ENCODE measurements at places on chromosomes 2 and 18.
A peak's percentile ranks its signal among the peaks of the same experiment; 100 is the strongest.

DNA sequence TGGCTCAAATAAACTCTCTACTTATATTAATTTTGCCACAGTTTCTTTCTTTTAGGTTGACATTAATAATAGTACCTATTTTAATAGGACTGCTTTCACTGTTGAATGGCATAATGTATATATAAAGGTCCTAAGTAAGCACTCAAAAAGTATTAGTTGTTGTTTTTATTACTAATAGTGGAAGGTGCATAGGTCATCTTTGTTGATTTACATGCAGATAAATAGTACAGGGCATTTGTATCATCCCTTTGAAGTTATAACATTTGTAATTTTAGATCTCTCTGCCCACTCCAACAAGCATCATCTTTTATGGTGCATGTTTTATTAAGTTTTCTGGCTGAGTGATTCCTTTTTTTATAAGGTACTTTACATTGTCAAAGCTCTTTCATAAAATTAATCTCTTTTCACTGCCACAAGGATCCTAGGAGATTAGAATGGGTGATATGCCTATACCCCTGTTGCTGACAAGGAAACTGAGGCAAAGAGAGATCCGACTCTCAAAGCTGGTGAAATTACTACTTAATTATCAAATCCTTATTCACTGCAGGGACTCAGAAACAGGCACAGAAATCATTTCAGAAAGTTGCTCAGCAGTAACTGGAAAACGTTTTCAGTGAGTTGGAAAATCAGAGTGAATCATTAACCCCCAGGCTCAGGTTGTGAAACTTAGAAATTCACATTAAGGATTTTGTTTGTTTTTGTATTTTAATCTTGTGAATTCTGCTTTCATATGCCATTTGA, 299.6 kb downstream of the AGPS start:
- no peak for DNase-seq

DNA sequence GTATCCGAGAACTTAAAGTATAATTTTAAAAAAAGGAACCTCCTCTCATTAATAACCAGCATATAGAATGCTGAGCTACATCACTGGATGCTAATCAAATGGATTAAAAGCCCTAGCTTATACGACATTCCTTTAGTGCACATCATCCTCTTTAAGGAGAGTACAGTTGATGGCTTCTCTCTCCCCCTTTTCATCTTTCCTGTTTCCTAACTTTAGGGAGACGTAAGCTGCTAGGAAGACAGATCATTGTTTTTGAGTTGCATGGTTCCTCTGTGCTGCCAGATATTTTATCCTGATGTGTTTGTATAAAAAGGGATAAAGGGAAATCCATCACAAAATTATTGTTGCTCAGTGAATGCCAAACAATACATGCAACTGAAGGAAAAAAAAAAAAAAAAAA, 94.2 kb downstream of the SLC8A1 start:
- DNase-seq: no peak

DNA sequence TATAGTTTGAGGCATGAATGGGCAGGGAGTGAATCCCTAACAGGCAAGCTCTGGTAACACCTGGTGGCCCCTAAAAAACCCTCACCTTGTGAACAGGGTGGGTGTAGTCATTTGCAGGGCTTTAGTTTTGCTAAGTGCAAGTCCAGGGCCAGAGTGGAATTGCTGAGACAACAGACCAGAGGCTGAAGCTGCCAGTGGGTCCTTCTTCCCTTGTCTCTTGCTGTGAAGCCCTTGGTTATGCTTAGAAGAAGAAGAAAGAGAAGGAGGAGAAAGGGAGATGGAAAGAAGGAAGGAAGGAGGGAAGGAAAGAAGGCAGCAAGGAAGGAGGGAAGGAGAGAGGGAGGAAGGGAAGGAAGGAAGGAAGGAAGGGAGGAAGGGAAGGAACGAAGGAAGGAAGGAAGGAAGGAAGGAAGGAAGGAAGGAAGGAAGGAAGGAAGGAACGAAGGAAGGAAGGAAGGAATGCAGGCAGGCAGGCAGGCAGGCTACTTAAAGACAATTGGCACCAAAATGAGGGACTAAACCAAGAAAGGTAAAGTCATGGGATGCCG, 45.8 kb downstream of the SMAD7 start:
- DNase-seq: no peak

DNA sequence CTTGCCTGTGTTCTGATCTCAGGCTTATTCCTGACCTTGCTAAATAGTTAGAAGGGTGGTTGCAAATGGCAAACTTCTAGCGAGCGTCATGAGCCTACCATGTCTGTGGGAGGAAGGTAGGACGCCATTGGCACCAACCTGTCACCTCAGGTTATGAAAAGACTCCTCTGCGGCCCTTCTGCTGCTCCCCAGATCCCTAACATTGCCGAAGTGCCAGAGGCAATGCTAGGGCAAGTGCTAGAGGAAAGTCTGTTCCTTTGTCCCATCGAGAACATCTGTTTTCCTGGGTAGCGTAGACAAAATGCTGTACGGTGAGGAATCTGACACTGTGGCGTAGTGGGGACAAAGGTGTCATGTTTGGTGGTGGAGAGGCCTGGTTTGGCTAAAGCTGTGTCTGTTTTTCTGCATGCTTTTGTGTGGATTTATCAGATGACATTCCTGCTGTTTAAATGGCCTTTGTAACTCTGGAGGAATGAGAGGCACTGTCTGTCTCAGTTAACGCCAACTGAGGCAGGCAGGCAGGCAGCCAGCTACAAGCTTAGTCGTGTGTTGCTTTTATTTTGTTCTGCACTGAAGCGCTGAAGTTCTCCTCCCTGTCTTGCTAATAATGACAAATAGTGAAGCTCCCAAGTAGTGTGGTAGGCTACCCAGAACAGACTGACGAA, 94.1 kb downstream of the PRPF40A start:
- no peak for DNase-seq

GRCh38 chr2:240892356-240892755, 3.6 kb downstream of the MAB21L4 start:
- DNase-seq: no peak

GRCh38 chr2:232587512-232587911, 37.0 kb downstream of the EIF4E2 start:
- no peak for DNase-seq

DNA sequence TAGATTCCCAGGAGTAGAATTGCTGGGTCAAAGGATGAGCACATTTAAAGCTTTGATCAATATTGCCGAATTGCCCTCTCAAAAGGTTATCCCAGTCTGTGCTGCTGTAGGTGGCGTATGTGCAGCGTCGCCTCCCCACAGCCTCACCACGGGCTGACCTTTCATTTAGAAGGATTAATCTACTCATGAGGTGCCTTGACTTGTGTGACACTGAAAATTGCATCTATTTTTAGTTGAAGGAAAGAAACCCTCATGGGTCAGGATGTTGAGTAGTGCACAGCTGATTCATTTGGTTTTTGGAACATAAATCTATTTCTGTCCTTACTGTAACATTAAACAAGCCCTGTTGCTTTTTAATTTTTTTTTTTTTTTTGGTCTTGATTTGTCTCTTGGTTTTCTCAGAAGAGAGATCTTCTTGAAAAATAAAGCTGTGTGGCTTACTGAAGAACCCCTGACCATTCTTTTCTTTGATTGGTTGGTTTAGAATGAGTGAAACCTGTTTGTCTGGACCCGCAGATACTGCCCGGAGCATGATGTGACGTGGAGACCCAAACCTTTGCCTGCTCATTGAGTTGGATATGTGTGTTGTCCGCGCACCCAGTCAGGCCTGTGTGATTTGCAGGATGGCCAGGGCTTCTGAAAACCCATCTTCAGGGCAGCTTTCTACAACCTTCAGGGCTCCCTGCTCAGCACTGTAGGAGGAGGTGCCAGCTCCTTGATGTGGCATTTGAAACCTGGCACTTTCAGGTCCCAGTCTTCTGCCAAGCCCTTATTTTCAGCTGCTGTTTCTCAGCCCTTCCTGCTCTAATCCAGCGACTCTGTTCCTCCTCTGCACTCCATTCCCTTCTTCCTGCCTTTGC, 61.0 kb downstream of the LPIN1 start:
- DNase-seq: no peak

GRCh38 chr2:45311559-45311958, 299.5 kb downstream of the SRBD1 start:
- DNase-seq: no peak

DNA sequence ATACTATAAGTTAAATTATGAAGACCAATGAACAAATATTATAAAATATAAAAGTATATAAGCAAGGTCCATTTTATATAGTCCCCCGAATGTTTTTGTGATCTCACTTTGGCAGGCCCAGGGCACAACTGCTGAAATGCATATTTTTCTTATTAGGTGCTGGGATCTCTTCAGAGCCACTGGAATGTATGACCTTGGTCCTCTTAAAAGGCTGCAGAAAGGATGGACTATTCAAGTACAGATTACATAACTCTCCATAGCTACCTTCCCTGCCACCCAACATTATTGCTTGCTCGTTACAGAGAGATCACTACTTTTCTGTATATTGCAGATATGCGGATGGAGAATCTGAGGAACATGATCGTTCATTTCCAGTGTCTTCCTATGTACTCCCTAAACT, 925.6 kb upstream of the CELF4 start:
- DNase-seq: no peak

DNA sequence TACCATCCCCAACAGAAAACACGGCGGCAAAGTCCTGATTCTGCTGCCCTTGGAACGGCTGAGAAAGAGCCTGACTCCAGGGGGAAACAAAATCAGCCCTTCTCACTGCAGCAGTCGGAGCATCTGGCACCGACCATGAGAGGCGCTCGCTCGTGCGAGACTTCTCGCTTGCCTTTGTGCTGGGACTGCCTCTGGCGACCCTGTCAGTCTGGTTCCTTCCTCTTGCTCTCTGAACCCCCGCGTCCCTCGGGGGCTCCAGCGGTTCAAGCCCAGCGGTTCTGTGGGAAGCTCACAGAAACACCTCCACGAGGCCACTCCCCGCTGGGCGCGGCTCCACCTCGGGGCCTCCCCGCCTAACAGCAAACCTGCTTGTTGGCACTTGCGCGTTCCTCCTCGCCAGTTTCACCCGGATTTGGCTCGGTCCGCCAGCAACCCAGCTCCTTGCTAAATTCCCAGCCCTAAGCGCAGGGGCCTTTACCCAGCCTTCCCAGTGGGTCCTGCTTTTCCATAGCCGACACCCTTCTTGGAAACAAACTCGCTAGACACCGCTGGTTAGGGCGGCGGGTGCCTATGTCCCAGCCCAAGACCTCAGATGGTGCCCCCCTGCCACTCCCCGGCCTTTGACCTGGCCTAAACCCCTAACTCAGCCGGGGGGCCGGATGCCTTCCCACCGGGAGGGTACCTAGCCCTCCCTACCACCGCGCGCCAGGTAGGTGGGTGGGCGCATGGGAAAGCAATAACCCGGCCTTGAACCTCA, 2.2 kb downstream of the RND3 start:
- peak; percentile 75 for DNase-seq

GRCh38 chr2:160310118-160310828, 110.2 kb upstream of the ITGB6 start:
- DNase-seq: no peak

DNA sequence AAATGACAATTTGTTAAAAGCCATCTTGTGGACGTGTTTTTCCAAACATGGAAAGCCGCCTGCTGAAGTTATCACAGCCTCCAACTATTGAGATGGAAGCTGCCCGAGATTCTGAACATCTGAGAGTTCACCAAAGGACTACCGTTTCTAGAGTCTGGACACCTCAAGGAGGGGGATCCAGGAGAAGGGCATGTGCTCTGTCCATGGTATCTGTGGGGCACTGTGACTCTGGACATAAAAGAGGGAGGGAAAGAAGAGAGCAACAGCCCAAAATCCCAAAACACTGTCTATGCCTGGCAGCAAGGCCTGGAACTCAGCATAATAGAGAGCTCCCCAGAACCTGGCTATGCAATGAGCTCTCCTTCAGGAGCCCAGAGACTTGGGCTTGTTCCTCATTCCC, 319.9 kb downstream of the EN1 start:
- DNase-seq: no peak

GRCh38 chr2:176643646-176644045, 374.4 kb downstream of the MTX2 start:
- DNase-seq: peak; percentile 68

GRCh38 chr18:48979944-48980890, 29.5 kb upstream of the SMAD7 start:
- no peak for DNase-seq

DNA sequence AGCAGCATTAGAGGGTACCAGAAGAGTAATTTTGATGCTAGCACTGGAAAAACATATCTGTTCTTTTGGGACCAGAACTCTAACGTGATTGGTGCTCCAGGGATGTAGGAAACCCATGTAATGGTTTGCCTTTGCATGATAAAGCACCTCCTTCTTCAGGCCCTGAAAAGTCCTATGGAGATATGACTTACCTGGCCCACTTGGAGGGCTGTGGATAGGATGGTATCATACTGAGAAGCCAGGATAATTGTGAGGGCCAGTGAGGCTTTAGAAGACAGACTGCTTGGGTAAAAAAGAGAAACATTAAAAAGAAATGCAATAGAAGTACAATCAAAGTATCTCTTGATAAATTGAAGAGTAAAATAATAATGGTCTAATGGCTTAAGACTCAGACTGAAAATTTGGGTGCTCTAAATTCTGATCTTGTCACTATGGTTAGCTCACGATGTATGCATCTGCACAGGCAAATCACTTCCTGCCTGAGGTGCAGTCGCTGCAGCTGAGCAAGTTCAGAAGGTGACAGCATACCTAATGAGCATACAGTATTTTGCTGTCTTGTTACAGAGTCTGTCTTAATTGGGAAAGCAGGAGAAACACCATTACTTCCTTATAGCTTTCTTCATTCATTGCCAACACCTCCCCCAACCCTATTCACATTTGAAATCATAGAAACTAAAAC, 371.5 kb downstream of the NUP35 start:
- DNase-seq: no peak

DNA sequence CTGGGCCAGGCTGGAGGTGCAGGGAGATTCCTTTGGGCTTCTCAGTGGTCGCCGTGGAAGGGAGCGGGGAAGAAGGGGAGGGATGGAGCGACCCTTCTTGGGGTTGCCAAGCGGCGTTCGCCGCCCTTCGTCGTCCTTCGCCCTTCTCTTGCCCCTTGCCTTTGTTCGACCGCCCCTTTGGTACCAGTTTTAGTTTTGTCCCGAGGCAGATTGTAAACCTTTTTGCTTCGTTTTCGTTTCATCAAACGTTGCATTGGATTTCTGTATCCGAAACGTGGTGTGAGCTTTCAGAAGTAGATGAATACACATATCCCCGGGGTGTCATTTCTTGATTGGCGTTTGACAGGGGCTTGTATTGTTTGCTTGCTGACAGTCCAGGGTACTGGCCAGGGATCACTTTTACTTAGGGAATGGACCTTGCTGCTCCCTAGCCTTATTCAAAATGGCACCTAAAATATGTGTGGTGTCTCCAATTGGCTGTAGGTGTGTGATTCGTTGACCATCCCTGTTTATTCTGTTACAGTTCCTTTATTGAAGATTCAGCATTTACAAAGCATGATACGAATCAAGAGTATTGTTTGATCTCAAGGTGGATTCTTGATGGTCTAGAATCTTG, 788 bp downstream of the USP14 start:
- DNase-seq: no peak

- DNase-seq: no peak
Measured at GRCh38 chr18:42275949-42276730, 321.1 kb downstream of the PIK3C3 start.

- DNase-seq: no peak
Measured at GRCh38 chr2:239930378-239930777, 94.8 kb downstream of the NDUFA10 start.

DNA sequence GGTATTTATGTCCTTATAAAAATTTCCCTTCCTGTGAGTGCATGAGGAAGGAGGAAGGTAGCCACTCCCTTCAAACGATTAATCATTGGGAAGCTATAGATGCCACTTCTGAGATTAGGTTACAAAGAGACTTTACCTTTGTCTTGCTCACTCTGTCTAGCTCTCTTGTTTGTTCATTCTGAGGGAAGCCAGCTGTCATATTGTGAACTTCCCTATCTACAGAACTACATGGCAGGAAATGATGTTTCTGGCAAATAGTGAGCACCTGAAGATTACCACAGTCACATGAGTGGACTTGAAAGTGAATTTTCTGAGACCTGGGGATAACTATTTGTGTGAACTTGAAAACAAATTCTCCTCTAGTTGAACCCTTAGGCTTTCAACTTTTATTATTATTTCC, 776.8 kb downstream of the CCDC85A start:
- peak; percentile 1 for DNase-seq
